ENCODE measurements at places on chromosomes 4 and X.

GRCh38 chr4:88054229-88054628 lies 46.8 kb downstream of the PKD2 start:
- no peak for DNase-seq

DNA sequence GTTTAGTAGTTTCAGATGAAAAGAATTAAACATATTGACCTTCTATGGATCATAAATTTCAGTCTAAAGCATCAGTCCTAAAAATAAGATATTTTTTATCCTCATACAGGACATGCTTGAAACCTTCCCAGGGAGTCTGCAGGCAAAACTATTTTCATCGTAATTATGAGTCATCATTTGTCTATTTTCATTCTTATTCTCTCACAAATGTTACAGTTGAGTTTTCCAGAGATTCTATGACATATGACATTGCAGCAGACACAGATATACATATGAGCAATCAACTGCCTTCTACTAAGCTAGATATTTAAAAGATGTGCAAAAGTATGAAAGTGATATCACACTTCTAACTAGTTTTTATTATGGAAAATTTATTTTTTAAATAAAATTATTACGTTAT lies 398.0 kb downstream of the MAGEB5 start:
- DNase-seq = no peak

DNA sequence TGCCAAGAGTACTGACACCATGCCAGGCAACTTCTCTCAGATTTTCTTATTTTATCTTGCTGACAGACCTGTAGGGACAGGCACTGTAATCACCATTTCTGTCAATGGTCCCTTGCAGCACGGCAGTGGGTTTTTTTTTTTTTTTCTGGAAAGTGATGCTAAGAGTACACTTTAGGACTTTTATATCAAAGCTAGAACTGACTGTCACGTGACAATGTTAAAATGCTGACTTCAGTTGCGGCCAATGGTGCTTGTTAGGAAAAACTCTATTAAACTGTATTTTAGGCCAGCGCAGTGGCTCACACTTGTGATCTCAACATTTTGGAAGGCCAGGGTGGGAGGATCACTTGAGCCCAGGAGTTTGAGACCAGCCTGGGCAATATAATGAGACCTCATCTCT lies 12.3 kb upstream of the SCOC start:
- DNase-seq = no peak

- no peak for DNase-seq
These were observed 2284.8 kb downstream of the ARAP2 start for GRCh38 chr4:33959519-33959918.

DNA sequence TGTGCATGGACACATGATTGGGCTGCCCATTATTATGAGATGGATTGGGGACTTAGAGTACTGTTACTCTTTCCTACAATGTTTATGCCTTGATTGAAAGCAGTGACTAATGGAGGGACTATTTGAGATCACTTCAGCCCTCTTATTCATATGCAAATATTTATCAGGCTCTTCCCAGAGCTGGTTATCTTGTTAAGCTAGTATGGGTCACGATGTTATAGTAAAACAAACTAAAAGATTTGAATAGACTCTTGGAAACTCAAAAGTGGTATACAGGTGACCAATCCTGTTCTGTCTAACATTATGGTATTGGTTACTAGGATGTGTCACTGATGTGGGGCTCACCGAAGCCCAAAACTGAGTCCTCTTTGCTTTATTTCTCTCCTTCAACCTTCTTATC lies 306.2 kb upstream of the CASK start:
- no peak for DNase-seq

- DNase-seq = no peak
These were observed 261.8 kb downstream of the MID1IP1 start for GRCh38 chrX:39063037-39063436.

GRCh38 chr4:3176367-3177229 lies 72.4 kb upstream of the MSANTD1 start:
- DNase-seq = no peak
